ENCODE measurements at places on chromosomes 4 and X.

- DNase-seq: peak; percentile 47
Observed at GRCh38 chr4:4613641-4614286, 71.9 kb upstream of the STX18 start.

DNA sequence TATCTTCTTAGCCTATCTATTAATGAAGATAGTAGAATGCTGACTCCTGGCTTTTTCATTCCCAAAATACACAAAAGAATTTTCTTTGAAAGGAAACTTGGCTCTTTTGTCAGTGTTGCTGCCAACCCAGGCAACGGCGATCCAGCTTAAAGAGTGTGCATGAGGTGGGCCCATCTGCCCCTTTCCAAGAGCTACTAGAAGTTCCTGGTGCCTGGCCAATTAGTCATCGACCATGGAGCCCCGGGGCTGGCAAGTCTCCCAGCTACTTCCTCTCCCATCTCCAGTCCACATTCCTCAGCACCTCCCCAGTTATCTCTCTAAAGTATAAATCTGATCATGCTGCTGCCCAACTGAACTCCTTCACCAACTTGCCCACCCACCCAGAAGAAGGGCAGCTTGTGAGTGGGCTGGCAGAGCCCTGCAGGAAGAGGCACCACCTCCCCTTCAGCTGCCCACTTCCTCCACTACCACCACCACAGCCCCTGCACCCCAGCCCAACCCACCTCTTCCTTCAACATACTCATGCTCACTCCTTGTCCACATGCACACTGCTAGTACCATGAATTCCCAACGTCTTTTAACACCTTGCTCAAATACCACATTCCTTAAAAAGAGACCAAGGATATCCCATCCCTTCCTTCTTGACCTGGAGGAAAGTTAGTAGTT, 158.2 kb upstream of the MAP3K15 start:
- DNase-seq: peak; percentile 82

- DNase-seq: peak; percentile 52
Observed at GRCh38 chr4:149370785-149371420, 444.7 kb downstream of the IQCM start.

GRCh38 chr4:128793859-128794672, 15.4 kb upstream of the JADE1 start:
- no peak for DNase-seq

- no peak for DNase-seq
Observed at GRCh38 chr4:135368831-135369230, 1167.2 kb upstream of the PABPC4L start.

DNA sequence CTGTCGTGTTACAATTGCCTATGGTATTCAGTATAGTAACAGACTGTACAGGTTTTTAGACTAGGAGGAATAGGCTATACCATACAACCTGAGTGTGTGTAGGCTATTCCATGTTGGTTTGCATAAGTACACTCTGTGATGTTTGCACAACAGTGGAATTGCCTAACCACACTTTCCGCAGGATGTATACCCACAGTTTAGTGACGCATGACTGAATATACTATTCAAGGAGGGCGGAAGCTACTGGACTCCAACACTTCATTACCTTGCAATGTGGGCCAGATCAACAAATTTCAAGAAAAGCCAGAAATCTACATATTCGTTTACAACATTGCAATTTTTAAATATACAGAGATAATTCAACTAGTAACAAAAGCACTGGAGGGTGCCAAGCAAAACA, 317.2 kb downstream of the PDGFC start:
- no peak for DNase-seq

- DNase-seq: peak; percentile 18
Observed at GRCh38 chr4:37244583-37245390, at the start of gene NWD2. Gene NWD2, plus strand, starts transcription at chr4:37244743. Its CDS starts 325 bp downstream, at chr4:37245068.

DNA sequence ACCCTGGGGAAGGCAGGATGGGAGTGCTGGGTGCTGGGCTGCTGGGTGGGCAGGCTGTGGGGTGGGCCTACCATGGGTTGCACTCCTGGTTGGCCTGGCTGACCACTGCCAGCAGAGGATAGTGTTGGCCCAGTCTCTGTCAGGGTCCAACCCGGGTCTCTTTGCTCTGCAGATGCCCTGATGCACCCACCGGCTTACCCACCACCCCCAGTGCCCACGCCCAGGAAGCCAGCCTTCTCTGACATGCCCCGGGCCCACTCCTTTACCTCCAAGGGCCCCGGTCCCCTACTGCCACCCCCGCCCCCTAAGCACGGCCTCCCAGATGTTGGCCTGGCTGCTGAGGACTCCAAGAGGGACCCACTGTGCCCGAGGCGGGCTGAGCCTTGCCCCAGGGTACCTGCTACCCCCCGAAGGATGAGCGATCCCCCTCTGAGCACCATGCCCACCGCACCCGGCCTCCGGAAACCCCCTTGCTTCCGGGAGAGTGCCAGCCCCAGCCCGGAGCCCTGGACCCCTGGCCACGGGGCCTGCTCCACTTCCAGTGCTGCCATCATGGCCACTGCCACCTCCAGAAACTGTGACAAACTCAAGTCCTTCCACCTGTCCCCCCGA, 14.2 kb upstream of the ADD1 start:
- DNase-seq: no peak

- peak; percentile 92 for DNase-seq
Observed at GRCh38 chr4:53688186-53688790, 97.0 kb upstream of the LNX1 start.
